ENCODE measurements at places on chromosomes 3 and 15.

GRCh38 chr3:157438194-157438730, 1.6 kb downstream of the PTX3 start:
- no peak for DNase-seq

GRCh38 chr15:98775498-98776230, 127.3 kb downstream of the IGF1R start:
- DNase-seq, result no peak

DNA sequence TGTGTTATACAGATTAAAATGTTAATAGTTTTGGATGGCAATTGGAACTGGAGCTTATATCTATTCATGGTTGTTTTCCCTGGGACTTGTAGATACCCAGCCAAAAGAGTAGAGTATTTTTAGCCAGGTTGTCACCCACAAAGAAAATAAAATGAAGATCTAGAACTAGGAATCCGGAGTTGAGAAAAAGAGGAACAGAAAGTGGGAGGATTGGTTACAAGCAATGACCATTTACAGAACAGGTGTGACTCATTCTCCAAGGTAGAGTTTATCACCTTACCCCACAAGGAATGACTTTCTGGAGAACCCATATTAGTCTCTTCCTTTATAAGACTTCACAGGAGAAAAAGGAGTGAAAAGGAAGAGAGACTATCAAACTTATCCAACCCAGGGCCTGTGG, 99.8 kb downstream of the TMEM108 start:
- DNase-seq, result no peak

DNA sequence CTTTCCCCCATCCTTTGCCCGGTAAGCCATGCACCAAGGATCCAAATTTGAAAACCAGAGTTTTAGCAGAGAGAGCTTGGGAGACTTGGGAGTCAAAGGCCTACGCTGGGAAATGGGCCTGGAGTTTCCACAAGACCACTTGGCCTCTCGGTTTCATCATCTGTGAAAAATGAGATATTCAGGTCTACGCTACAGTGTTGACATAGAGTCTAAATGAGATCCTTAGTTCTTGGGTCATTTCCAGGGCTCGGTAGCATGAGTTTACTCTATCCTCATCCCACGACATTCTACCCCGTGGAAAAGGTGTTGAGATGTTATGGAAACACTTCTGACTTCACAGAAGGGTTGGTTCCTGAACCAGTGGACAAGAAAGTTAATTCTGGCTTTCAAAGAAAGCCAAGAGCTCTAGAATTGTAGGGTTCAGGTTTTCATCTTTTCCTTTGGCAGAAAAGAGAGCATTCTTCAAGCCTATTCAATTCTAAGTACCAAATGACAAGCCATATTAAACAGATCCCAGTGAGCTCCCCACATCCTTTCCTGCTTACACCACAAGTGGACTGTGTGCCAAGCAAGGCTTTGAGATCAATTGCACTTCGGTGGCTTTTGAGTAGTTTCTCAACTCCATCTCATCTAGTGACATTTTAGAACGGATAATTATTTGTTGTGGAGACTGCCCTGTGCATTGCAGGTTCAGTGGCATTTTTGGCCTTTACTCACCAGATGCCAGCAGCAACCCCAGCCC, 219.7 kb downstream of the SLCO3A1 start:
- DNase-seq, result no peak

DNA sequence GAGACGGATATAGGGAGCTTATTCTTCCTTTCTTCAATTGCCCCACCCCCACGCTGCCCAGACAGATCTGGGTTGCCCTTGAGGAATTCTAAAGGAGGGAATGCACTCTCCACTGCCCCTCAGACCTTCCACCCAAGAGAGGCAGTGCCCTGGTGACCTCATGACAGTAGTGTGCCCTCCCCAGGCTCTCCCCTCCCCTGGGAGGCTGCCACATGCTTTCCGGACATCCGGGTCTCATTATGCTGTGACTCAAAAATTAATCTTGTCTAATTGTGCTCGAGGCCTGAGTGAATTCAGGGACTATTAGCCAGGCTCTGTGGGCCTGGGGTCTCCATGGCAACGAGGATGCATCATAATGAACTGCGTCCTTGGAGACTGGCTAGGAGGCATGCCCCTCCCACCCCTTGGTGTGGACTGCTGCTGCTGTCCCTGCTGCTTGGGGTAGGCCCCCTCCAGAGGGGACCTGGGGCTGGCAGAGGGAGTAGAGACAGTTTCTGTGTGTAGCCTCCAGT, 20.8 kb downstream of the CORO2B start:
- peak; percentile 85 for DNase-seq

DNA sequence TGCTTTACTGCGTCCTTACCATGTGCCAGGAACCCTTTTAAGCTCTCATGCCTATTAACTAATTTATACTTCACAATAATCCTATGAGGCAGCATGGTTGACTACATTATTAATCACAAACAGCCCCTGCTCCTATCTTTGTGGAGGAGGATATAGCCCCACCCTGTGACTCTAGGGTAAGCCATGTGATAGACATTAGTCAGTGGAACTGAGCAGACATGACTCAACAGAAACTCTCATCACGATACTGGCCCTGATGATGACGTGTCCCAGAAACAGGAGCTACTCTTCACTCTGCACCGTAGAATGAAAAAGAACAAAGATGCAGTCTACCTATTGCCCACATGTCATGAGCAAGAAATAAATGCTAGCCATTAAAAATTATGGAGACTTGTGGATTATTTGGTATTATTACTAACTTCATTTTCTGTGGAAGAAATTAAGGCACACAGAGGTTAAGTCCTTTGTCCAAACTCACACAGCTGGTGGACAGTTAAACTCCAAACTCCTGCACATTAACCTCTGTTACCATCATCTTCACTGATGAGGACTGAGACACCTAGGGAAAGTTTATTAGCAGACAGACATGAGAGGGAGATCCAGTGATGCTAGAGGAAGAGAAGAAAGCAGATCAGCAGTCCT, 51.2 kb downstream of the CFAP20DC start:
- DNase-seq, result peak; percentile 68

GRCh38 chr15:32707436-32707835, 10.4 kb upstream of the GREM1 start:
- no peak for DNase-seq

GRCh38 chr3:64138046-64138445, 87.2 kb downstream of the PRICKLE2 start:
- DNase-seq, result no peak

GRCh38 chr3:109278546-109278945, 37.8 kb downstream of the DPPA2 start:
- DNase-seq, result no peak

DNA sequence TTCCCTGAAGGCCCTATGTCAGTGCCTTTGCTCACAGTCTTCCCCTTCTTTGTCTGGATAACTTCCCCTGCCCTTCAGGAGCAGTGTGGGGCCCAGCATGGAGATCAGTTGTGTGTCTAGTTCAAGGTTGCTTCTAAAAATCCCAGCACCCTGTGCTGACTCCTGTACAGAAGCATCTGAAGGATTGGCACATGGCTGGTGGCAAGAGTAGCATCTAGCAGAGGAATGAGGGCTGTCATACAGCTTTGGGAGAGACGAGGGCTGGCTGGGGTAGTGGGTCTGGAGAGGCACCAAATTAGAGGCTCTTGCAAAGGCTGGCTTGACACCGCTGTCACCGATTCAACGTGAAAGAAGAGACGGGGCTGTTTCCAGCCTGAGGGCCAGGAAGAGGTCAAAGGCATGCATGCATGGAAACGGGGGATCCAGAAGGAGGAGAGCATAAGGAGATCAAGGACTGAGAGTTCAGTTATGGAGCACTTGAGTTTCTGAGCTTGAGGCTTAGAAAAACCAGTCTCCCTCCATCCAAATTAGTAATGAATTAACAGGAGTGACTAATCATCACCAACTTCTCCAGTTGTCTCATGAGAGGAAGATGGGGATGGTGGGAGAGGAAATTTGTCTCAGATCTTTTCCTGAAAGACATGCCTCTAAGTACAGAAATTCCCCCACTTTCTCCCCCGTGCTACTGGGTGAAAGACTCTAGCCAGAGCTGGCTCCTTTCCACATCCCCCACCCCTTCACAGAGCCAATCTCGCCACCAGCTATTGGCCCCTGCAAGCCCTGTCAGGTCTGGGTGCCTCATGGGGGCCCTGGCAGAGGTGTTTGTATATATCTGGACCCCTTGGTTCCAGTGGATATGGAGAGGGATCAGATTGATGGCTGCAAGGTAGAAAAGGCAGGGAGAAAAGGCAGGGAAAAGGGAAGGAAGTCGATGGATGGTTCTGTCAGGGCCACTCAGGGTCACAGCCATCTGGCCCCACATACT, 45.9 kb downstream of the SLCO2A1 start:
- no peak for DNase-seq

- no peak for DNase-seq
These were observed 37.9 kb downstream of the PSTPIP1 start for GRCh38 chr15:77032647-77033416.

DNA sequence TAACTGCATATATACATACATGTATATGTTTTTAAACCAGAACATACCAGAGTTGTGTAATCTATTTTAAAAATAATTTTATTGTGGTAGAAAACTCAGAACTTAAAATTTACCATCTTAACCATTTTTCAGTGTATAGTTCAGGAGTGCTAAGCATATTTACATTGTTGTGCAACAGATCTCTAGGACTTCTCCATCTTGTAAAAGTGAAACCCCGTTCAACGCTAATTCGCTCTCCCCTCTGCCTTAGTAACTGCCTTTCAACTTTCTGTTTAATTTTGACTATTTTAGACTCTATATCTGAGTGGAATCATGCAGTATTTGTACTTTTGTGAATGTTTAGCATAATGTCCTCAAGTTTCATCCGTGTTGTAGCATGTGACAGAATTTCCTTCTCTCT, 51.8 kb upstream of the SSR3 start:
- DNase-seq, result no peak

DNA sequence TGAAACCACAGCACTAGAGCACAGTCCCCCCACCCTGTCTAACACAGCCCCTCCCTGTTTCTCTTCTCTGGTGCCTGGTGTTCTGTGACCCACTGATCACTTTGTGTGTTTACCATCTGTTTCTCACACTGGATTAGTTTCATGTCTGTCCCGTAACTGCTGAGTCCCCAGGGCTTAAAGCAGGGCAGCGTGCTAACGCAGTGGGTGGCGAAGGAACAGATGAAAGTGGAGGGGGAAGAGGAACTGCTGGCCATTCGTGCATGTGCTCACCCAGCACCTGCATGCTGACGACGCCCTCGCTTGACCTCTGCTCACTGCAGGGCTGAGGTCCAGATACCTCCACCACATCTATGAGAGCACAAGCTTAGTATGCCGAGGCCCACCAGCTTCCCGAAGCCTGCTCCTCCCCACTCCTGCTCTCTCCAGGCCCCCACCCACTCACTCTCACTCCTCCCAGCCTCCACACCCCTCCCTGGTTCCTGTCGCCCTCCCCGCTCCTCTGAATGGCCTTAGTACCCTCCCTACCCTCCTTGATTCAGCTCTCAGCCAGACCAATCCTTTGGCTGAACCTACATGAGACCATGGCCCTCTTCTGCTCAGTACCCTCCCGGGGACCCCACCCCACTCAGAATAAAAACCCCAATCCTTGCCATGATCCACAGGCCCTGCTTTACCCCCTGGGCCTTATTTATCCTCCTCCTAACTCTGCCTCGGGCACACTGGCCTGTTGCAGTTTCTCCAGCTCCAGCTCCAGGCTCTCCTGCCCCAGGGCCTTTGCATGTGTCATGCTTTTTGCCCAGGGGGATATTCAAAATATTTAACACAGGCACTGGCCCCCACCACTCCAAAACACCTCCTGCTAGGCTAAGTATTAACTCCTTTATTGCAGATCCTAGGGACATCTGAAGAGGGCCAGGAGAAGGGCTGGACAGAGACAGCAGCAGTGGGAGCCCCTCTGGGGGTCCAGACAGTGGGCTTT, 15.1 kb upstream of the IQSEC1 start:
- DNase-seq, result no peak

DNA sequence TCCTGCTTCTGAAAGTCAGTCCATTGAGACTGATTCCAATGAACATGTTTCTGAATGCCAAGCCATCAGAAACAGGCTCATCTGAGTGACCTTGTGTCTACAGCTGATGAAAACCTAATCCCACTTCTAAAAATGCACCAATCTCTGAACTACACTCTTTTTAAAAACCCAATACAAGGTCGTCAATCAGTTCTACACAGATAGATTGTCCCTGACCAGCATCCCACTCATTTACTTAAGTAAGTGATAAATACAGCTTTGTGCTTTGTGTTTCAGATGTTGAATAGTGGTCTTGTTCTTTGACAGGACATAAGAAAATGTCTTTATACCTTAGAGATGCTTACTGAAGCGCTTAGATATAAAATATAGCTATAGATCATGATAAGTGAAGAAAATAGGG, 20.2 kb upstream of the SCG3 start:
- no peak for DNase-seq

- DNase-seq, result no peak
These were observed 45.3 kb downstream of the TCF12 start for GRCh38 chr15:56963710-56964109.

- no peak for DNase-seq
These were observed 38.0 kb upstream of the VILL start for GRCh38 chr3:37952564-37952963.

GRCh38 chr3:158095111-158095813, 11.0 kb downstream of the SHOX2 start:
- DNase-seq, result no peak

- DNase-seq, result no peak
These were observed 19.2 kb downstream of the EID1 start for GRCh38 chr15:48896869-48897814.

DNA sequence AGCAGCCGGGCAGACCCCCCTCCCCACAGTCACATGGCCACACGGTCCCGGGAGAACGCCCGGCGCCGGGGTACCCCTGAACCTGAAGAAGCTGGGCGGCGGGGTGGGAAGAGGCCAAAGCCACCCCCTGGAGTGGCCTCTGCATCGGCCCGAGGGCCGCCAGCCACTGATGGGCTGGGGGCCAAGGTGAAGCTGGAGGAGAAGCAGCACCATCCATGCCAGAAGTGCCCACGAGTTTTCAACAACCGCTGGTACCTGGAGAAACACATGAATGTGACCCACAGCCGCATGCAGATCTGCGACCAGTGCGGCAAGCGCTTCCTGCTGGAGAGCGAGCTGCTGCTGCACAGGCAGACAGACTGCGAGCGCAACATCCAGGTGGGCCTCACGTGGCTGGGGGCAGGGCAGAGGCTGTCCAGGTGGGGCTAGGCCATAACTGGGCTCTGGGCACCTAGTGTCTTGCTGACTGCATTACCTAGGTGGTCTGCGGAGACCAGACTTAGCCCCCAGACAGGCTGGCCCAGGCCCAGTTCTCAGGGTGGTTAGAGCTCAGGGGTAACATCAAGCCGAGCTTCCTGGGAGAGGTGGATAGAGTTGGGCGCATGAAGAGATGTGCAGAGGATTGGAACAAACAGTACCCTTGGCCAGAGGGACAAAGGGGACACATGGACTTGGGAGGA, 6.1 kb downstream of the ZBTB47 start:
- DNase-seq, result no peak

Measured in T1000 (cell line).